Activated T-helper 1 cell treated with anti-CD3 and anti-CD28 coated beads, Interleukin-12 subunit alpha, Interleukin-12 subunit beta, Interleukin-2, Interleukin-4 antibody, amounts not matched to agents 30 ng/mL and 10 ng/mL and 1 ng/mL, durations not matched to agents 14 hours and 24 hours and 36 hours (primary cell): ENCODE measurements at places on chromosomes 6 and 20. TPM values are rescaled to one million over a fixed set of nuclear protein-coding genes. Genes with fewer than 3 reads are reported as not detected.
A peak's percentile ranks its signal among the peaks of the same experiment; 100 is the strongest.

- no peak overlapping the region for H3K4me3 ChIP-seq
- H3K36me3 ChIP-seq, result no peaks in the 10 kb centered on the region
- no peak overlapping the region for H3K27ac ChIP-seq
- no peaks in the 10 kb centered on the region for H3K27me3 ChIP-seq
- DNase-seq, result no peak
These were observed 81.9 kb upstream of the CEP162 start for GRCh38 chr6:84309336-84309735.

- H3K27me3 ChIP-seq, result no peaks in the 10 kb centered on the region
These were observed 62.0 kb upstream of the GATA5 start for GRCh38 chr20:62537649-62538292.

GRCh38 chr20:7449269-7449668, 491.0 kb downstream of the HAO1 start:
- H3K27me3 ChIP-seq, result no peaks in the 10 kb centered on the region
- no peak for DNase-seq
- no peaks in the 10 kb centered on the region for H3K4me1 ChIP-seq
- H3K36me3 ChIP-seq, result no peaks in the 10 kb centered on the region

DNA sequence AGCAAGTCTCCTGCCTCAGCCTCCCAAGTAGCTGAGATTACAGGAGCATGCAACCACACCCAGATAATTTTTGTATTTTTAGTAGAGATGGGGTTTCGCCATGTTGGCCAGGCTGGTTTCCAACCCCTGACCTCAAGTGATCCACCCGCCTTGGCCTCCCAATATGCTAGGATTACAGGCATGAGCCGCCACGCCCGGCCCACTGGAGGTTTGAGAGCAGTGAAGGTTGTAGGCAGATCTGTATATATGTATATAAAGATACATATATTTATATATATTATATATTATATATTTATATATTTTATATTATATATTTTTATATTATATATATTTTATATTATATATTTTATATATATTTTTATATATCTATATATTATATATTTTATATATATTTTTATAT, 38.2 kb upstream of the TTPAL start:
- H3K36me3 ChIP-seq, result no peaks in the 10 kb centered on the region
- no peak overlapping the region for H3K27ac ChIP-seq

- no peaks in the 10 kb centered on the region for H3K27me3 ChIP-seq
- DNase-seq, result no peak
- no peak overlapping the region for H3K27ac ChIP-seq
- H3K36me3 ChIP-seq, result no peaks in the 10 kb centered on the region
- no peaks in the 10 kb centered on the region for H3K4me1 ChIP-seq
These were observed 203.0 kb upstream of the PCSK2 start for GRCh38 chr20:17023806-17024205.

GRCh38 chr6:167153521-167153959, 4.2 kb downstream of the GPR31 start:
- H3K36me3 ChIP-seq, result no peaks in the 10 kb centered on the region
- H3K27ac ChIP-seq, result no peak overlapping the region
- no peak for DNase-seq

DNA sequence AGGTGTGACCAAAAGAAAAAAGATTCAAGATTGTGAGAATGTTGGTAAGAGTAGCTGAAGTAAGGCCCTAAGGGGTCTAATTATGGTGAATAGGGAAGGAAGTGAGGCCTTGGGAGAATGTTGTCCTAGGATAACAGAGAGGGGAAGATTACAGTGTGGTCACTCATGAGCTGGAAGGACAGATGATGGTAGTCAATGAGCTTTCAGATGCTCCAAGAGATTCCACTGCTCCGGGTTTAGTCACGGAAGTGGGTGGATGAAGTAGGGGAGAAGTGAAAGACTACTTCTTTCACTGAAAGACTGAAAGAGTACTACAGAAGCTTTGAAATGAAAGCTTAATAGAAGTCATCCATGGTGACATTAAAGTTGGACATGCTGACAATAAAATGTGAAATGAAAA, 108.5 kb downstream of the MMS22L start:
- no peaks in the 10 kb centered on the region for H3K4me1 ChIP-seq
- H3K27me3 ChIP-seq, result no peaks in the 10 kb centered on the region
- H3K27ac ChIP-seq, result no peak overlapping the region
- H3K4me3 ChIP-seq, result no peak overlapping the region

DNA sequence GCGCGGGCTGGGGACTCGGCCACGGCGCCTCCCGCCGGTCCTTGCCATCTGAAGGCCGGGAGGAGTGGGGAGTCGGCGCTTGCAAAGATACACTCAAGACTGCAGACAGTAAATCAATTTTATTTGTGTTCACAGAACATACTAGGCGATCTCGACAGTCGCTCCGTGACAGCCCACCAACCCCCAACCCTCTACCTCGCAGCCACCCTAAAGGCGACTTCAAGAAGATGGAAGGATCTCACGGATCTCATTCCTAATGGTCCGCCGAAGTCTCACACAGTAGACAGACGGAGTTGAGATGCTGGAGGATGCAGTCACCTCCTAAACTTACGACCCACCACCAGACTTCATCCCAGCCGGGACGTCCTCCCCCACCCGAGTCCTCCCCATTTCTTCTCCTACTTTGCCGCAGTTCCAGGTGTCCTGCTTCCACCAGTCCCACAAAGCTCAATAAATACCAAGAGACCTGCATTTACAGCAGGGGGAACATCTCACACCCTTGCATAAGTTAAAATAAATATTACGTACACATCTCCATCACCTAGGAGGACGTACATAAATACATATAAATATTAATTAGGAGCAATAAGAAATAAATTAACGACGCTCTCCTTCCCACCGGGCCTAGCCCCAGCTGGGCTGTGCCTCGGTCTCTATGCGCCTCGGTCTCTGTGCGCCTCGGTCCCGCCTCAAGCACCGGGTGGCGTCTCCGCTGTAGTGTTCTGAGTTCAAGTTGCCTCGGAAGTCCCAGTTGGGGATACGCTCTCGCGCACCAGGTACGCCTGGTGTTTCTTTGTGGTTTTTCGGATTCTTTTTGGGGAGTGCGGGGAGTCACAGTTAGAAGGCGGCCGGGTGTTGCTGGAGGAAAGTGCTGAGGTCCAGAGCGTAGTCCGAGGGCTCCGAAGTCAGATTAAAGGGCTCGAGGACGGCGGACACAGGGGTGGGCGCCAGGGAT, 889 bp upstream of the FLOT1 start:
- peak overlapping the region; percentile 99 for H3K27ac ChIP-seq
- peak; percentile 37 for DNase-seq
- H3K36me3 ChIP-seq, result peaks cover 51% of the 10 kb centered on the region
- H3K4me1 ChIP-seq, result peaks cover 70% of the 10 kb centered on the region

DNA sequence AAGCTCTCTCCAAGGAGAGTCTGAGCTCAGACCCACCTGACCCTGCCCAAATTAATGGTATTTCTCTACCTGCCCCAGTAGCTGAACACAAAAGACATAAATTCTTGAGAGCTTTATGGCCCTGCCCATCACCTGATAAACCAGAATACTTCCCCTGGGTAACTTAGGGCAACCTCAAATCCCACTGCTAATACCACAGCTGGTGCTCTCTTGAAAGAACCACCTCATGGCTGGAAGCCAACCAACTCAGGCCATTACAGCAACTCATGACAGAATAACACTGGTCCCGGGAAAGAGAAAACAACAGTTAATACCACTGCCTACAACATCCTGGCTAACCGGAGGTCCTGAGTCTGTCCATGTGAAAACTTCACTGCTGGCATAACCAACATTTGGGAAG, 328.6 kb downstream of the NKAIN2 start:
- H3K27ac ChIP-seq, result no peak overlapping the region
- no peaks in the 10 kb centered on the region for H3K27me3 ChIP-seq
- no peak for DNase-seq

DNA sequence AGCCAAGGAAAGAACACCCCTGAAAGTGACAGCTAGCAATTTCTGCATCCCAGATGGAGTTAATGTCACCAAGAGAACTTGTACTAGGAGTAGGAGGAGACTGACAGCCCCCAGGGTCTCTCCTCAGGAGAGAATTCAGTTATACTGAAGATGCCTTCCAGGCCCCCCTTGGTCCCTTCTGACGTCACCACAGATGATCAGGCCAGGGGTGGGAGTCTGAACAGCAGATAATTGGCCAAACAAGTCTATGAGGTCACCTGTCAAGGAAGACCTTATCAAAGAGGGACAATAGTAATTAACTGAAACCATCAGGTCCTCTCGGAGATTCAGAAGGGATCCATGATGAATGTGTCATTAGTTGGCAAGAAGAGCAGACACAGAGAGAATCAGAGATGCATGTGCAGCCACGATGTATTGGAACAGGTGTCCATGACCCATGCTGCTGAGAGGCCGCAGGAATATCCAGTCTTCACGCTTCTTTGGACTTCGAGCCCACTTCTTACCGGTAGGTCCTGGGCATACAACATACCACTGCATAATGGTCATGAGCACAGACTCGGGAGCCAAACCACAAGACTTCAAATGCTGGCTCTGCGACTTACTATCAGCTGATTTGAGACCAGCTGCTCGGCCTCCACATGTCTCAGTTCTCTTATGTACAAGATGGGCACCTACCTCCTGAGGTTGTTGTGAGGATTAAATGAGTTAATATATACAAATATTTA, 10.2 kb downstream of the TRIM10 start:
- H3K27ac ChIP-seq, result no peak overlapping the region
- peaks cover 10% of the 10 kb centered on the region for H3K27me3 ChIP-seq
- H3K36me3 ChIP-seq, result no peaks in the 10 kb centered on the region
- no peak overlapping the region for H3K4me3 ChIP-seq
- peaks cover 16% of the 10 kb centered on the region for H3K4me1 ChIP-seq
- DNase-seq, result no peak

- H3K27me3 ChIP-seq, result no peaks in the 10 kb centered on the region
- no peak overlapping the region for H3K27ac ChIP-seq
- no peak overlapping the region for H3K4me3 ChIP-seq
- H3K4me1 ChIP-seq, result no peaks in the 10 kb centered on the region
These were observed 21.6 kb upstream of the GJA1 start for GRCh38 chr6:121413879-121414278.

DNA sequence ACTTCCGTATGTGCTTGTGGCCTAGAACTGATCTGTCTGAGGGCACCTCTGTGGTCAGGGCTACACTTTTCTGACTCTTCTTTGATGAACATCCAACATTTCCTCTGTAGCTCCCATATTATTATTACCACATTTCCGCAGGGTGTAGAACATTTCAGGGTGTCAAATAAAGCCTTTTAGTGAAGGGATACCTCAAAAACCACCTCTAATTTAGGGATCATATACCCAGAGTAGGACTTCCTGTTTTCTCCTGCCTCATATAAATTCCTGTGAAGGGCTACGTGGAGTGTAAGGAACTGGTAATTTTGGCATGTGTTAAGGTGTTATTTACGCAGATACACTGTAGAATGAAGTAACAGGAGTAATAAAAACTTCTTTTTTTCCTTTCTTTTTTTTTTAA, 5.5 kb upstream of the MUC22 start:
- H3K4me1 ChIP-seq, result peaks cover 17% of the 10 kb centered on the region
- H3K4me3 ChIP-seq, result no peak overlapping the region
- H3K36me3 ChIP-seq, result no peaks in the 10 kb centered on the region
- no peak for DNase-seq
- H3K27me3 ChIP-seq, result peaks cover 14% of the 10 kb centered on the region

DNA sequence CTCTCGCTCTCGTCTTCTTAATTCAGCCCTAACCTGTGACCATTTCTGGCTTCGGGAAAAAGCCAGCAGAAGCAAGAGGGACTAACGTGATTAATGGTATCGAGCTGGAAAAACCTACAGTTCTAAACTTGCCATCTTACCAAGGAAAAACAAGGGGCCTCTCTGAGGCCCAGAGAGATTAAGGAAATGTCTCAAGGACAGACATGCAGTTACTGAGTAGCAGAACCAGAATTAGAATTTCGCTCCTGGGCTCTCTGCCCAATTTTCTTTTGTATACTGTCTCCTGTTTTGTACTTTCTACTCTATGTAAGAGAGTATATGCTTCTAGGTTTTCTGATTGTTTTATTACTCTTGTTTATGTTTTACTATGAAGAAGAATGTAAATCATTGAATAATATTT, 67.8 kb upstream of the LTV1 start:
- no peak for DNase-seq
- H3K4me1 ChIP-seq, result peaks cover 7% of the 10 kb centered on the region
- no peaks in the 10 kb centered on the region for H3K27me3 ChIP-seq
- no peak overlapping the region for H3K4me3 ChIP-seq
- peaks cover 34% of the 10 kb centered on the region for H3K36me3 ChIP-seq
- H3K27ac ChIP-seq, result no peak overlapping the region

GRCh38 chr6:39785281-39785680, 6.9 kb upstream of the DAAM2 start:
- no peak for DNase-seq
- H3K27me3 ChIP-seq, result no peaks in the 10 kb centered on the region
- H3K27ac ChIP-seq, result no peak overlapping the region
- H3K4me1 ChIP-seq, result no peaks in the 10 kb centered on the region

DNA sequence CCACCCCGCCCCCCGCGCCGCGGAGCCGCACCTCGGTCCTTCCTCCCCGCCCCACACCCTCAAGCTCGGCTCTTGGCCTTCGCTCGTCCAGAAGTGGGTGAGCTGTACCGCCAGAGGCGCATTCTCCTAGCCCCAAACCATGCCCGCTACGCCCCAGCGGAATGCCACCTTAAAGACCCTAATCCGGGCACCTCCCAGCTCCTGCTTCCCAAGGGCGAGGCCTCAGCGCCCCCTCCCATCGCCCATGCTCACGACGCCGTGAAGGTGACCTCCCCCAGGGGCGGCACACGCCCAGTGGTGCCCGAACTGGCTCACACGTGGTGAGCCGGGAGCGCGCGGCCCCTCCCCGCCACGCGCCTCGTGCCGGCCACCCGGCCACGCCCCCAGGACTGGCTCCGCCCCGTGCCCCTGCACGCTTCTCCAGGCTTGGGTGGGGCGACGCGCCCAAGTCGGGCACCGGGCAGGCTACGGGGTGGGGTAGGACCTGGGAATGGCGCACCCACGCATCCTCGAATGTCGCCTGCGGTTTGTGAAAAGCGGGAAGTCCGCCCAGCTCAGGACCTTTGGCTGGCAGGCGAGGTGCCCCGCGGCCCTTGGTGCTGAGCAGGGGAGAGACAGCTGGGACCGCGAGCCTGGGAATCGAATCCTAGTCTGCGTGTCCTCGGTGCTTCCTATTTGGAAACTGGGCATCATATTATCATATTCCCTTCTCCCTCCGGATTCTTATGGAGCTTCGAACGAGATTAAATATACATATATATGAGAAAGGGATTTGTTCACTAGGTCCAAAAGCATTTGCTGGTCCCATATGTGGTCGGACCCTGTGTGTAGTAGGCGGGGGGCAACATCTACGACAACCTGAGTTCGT, 941 bp upstream of the SOX12 start:
- DNase-seq, result peak; percentile 84
- H3K4me3 ChIP-seq, result peak overlapping the region; percentile 91
- H3K4me1 ChIP-seq, result peaks cover 25% of the 10 kb centered on the region
- peaks cover 2% of the 10 kb centered on the region for H3K36me3 ChIP-seq
- peaks cover 6% of the 10 kb centered on the region for H3K27me3 ChIP-seq

GRCh38 chr6:159935065-159935464, 33.8 kb upstream of the IGF2R start:
- peaks cover 19% of the 10 kb centered on the region for H3K27me3 ChIP-seq
- no peaks in the 10 kb centered on the region for H3K36me3 ChIP-seq
- H3K4me3 ChIP-seq, result no peak overlapping the region
- peaks cover 21% of the 10 kb centered on the region for H3K4me1 ChIP-seq

Gene LHFPL5
- total RNA-seq, result not detected in 2 replicates

Gene C20orf204
- 5.4 and 6.1 TPM in 2 replicates for total RNA-seq

Gene DSN1
- total RNA-seq, result 23.2 and 29.0 TPM in 2 replicates

Gene DPPA5
- total RNA-seq, result not detected in 2 replicates

Gene FAM50B
- 9.0 and 9.1 TPM in 2 replicates for total RNA-seq

Gene TULP1
- total RNA-seq, result not detected in 2 replicates

Gene EYS
- total RNA-seq, result not detected in 2 replicates

Gene MYCT1
- not detected in 2 replicates for total RNA-seq
